ENCODE measurements at places on chromosomes 5 and 9.
A peak's percentile ranks its signal among the peaks of the same experiment; 100 is the strongest.

GRCh38 chr5:171451421-171451820 lies 32.0 kb downstream of the FGF18 start:
- no peak for DNase-seq

DNA sequence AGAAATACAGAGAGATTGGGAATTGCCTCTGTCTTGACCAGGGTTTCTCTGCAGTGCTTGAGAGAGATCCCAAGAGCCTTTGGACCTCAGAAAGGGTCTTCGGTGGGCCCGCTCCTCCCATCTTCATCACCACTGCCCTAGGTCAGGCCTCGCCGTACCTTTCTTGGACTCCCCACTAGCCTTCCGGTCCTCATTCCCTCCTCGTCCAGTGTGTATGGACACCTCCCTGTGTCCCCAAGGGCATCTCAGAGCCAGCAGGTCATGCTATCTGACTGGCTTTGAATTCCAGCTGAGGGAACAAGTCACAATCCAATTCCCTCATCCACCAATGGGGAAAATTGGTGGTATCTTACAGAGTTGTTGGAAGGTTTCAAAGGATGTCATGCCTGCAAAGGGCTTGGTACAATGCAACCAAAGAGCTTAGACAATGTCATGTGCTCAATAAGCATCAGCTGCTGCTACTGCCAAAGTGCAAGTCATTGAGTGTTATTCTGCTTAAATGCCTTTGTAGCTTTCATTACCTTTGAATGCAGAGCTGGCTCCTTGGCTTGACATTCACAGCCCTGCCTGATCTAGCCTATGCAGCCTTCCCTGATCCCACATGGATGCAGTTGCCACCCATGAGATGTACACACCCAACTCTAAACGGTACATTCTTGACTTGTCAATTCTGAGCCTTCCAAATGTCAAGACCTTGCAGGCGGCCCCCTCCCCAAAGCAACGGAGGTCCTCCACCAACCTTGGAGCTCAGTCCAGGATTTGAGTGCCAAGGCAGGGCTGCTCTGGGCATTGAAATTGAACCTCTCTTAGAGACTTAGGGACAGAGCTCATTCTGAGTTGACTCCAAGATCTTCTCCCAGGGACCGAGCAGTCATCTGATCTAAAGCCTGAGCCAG lies 58.0 kb downstream of the HRH2 start:
- peak; percentile 62 for DNase-seq

DNA sequence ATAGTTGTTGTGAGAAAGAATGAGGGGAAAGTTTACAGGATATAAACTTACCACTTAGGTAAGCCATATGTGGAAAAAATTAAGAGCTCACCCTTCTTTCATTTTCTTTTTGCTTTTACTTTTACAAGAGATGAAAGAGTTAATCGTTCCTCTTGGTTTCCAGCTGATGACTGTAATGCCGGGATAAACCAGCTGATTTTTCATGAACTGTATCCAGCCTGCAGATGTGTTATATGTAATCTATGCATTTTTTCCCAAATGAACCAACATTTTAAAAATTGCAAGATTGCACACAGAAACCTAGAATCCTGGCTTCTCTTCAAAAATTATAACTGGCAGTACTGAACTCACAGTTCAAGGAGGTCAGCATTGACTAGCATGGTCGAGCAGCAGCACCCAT lies 185.9 kb downstream of the GRIA1 start:
- no peak for DNase-seq

- peak; percentile 84 for DNase-seq
Measured at GRCh38 chr9:128702949-128703615, 779 bp downstream of the PKN3 start.

GRCh38 chr5:161278739-161279660 lies 267.5 kb downstream of the GABRB2 start:
- no peak for DNase-seq

Measured in posterior vena cava (tissue), 2 donors.